Psoas muscle (tissue), 8 donors: ENCODE measurements at places on chromosomes 7 and 10. TPM values are rescaled to one million over a fixed set of nuclear protein-coding genes. Genes with fewer than 3 reads are reported as not detected.

DNA sequence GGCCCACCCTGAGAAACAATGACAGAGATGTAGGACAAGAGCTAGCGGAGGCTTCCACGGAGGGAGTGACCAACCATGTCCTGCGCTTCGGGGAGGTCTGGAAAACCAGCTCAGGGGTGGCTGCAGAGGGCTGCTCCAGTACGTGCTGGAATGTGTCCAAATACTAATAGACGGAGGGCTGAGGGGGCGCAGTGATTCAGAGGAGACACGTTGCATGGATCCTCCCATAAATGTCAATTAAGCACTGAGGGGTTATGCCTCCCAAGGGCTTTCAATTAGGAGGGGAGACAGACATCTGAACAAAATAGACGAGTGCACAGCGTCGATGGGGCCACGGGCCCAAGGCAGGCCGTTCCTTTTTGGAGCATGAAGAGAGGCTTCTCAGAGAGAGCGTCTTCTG, 51.0 kb upstream of the NPS start:
- no peak for DNase-seq

The STK17A gene
- total RNA-seq = 16.5 TPM

- peak; percentile 54 for DNase-seq
Observed at GRCh38 chr10:132115732-132116131, 50.0 kb downstream of the JAKMIP3 start.

GRCh38 chr10:17883621-17884020, 68.1 kb upstream of the SLC39A12 start:
- DNase-seq = no peak

DNA sequence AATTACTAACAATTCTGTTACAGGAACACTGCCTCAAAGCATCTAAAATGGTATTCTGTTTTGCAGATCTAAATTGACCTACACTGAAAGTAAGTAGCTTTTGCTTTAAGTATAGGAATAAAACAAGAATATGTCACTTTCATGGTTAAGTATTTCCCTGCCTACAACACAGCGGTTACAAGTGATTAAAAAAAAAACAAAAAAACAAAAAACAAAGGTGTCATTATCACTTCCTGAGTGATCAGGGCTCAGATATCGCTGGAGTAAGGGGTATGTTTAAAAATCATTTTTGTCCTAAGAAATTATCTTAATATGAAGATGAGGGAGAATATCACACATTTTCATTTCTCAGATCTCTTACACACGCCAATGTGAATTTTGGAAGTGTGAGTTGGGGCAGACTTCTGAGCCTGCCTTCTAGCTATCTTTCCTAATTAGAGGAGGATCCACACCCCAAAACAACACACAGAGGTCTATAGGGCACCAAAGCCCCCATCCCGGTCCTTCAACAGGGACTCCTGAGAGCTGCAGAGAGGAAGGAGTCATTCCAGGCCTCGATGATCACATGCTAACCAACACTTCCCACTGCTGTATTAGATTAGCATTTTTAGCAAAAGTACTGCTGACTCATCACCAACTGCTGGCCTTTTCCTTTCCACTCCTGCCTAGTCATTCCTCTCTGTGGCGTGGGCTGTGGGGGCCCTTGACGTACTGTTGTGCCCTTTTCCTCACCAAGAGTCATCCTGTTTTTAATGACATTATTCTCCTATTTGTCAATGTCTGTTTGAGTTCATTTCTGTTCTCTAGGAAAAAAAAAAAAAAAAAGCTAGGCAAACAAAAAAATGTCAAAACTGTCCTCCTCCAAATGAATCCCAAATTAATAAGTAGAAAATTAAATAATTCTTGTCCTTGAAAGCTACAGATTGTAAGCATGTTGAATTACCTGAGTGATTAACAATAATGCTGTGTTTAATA, 31.2 kb downstream of the PRTFDC1 start:
- peak; percentile 50 for DNase-seq

DNA sequence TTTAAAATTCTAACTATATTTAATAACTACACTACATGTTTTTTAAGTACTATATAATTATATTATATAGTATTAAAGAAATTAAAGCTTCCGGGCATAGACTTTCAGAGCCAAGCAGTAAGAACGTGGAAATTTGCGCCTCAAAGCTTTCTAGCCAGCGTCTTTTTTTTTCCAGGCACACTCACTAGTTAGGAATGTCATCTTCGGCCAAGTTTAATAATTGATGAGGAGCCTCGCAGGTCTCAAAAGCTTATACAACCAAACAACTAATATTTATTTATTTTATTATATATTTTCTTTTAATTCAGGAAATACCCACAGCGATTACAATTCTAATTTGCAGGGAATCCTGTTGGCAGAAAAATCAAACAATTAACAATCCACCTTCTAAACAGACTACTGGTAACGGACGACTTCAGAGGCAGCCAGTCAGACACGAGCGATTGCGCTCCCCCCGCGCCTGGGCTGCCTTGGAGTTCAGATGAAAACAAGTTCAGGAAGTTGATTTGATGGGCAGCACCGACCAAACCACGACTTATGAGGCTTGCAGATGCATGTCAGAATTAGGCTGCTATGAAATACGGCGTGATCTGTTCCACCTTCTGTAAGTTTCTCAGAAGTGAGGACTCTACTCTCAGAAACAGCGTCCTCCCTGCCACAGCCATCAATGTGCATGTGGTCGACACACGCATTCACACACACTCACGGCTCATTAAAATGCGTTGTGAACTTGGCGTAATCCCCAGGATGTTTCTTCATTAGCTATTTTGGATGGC, 431.8 kb upstream of the MGMT start:
- no peak for DNase-seq

The MYO1G gene
- 1.1 TPM for total RNA-seq
